Lung (tissue), 17 donors: ENCODE measurements at places on chromosomes 5 and 9.

DNA sequence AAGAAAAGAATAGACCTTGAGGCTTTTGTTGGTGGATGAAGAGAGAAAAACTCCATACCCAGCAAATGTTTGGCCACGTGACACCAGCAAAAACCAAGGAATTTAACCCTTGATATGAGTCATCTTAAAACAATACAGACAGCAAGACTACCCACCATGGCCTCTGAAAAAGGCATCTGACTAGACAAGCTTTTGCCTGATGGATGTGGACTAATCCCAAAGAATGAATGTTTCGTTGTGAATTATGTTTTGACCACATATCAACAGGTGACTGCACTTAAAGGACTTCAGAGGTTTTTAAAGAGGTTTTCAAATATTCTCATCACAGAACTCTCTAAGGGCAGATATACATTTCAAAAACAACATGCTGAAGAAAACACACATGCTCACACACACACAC, 33.0 kb upstream of the SLC1A3 start:
- no peak for DNase-seq

DNA sequence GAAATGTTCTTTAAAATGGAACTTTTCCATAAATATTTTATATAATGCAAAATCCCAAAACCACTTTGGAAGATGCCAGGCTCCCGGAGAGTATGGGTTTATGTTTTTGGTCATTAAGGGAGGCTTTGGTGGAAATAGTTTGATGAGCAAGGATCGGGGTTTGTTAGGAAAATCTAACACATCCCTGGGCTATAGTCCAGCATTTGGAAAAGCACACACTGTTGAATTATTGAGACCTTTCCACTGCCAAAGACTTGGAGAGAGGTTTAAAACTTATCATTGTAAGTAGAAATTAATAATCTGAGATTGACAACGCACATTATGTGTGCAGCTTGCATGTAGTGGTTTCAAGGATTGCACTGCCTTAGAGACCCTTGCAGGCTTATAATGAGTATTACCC, 156.3 kb downstream of the PARP8 start:
- DNase-seq = peak; percentile 25

- DNase-seq = peak; percentile 61
Observed at GRCh38 chr5:171599411-171599810, 180.0 kb downstream of the FGF18 start.

- DNase-seq = peak; percentile 45
Observed at GRCh38 chr9:94995048-94995693, 268.7 kb downstream of the AOPEP start.

- peak; percentile 96 for DNase-seq
Observed at GRCh38 chr9:83219154-83219923, 156.4 kb upstream of the RASEF start.

GRCh38 chr9:91770229-91770628, 179.8 kb downstream of the ROR2 start:
- DNase-seq = no peak
